ENCODE measurements at places on chromosomes 5 and 9.

DNA sequence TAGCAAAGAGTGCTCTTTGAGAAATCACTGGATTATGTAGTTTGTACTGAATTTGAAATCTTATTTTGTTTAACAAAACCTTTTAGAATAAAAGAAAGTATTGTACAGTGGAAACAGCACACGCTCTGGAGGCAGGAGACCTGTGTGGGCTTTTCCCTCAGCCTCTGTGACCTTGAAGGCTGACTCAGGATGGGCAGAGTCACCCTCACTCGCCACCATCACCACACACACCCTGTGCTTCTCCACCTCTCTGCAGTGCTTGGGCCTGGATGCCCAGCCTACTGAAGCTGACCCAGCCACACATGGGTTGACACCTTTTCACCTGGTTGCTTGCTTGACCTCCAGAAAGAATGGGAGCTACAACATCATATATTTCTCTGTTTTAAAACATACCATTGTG, 19.6 kb downstream of the ANGPTL2 start:
- no peak for DNase-seq

- no peak for DNase-seq
Observed at GRCh38 chr9:37029776-37030610, 4.1 kb downstream of the PAX5 start.

GRCh38 chr5:16975950-16976624, 40.0 kb upstream of the MYO10 start:
- no peak for DNase-seq

DNA sequence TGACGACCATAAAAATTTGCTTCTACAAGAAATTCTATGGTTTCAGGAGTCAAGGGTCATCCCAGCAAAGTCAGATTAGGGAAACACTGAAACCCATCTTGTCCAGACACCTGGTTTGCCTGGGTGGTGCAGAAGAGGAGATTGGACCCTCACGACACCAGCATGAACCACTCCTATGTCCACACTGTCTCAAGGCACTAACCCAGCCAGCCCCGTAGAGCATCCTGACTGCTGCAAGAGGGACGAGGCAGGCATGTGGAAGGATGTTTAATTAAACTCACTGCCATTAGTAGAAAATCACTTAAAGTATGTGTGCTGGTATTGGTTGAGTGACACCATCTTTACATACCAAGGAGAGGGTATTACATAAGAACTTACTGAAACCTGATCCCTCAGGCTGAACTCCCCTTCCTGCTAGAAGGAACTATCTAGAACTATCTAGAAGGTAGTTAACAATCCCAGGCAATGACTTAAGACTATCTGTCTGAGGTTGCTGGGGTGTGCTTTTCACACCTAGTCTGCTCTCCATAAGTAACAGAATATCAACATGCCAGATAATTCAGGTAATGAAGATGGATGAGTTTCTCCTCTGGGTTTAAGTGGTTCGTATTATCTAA, 93.6 kb downstream of the SEMA6A start:
- no peak for DNase-seq

GRCh38 chr9:84317563-84317962, 23.0 kb downstream of the SLC28A3 start:
- no peak for DNase-seq

- DNase-seq: no peak
Observed at GRCh38 chr9:97848215-97848479, 4.9 kb upstream of the FOXE1 start.

DNA sequence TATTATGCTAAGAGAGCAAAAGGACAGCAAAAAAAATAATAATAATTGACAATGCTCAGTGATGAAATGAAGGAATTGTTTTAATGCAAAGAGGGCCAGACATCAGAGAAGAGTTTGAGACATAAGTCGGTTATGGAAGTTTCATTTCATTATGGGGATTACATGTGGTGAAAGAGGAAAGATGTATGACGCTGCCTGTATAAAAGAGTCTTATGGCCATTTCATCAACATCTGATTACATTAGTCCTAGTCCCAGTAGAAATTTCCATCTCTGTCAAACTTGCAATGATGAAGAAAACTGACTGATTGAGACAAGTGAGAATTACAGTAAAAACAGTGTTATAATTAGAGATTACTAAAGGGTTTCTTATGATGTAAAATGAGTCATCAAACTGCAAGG, 900.6 kb upstream of the CDH9 start:
- no peak for DNase-seq

DNA sequence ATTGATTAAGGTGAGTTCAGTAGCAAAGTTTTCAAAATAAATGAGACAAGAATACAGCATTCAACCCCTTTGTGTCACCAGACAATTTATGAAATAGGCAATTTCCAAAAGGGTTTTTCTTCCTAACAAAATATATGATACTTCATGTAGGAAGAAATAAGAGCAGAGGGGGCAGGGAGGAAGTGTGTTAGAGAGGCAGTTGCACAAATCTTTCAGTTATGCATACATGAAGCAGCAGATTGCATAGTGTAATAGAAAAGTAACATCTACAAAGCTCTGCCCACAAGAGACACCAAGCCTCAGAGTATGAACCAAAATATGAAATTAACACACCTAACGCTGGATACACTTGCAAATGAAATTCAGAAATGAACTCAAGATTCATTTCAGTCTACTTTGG, 157.0 kb downstream of the DENND1A start:
- no peak for DNase-seq

- DNase-seq: no peak
Observed at GRCh38 chr5:27311544-27311943, 273.2 kb upstream of the CDH9 start.

DNA sequence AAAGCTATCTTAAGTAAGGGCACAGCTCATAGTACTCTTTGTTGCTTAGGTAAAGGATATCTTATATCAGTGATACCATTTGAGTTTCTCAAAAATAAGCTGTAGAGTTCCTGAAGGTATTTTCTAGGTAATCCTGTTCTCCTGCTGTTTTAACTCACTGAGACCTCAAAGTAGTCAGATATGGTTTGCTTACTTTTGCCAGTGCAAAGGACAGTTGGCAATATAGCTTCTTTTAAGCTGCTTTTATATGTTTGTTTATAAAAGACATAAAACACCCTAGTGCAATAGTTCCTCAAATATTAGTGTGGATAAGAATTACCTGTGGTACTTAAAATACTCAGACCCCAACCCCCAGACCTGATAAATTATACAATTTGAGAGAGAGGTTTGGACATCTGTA, 12.1 kb downstream of the NCBP1 start:
- no peak for DNase-seq

DNA sequence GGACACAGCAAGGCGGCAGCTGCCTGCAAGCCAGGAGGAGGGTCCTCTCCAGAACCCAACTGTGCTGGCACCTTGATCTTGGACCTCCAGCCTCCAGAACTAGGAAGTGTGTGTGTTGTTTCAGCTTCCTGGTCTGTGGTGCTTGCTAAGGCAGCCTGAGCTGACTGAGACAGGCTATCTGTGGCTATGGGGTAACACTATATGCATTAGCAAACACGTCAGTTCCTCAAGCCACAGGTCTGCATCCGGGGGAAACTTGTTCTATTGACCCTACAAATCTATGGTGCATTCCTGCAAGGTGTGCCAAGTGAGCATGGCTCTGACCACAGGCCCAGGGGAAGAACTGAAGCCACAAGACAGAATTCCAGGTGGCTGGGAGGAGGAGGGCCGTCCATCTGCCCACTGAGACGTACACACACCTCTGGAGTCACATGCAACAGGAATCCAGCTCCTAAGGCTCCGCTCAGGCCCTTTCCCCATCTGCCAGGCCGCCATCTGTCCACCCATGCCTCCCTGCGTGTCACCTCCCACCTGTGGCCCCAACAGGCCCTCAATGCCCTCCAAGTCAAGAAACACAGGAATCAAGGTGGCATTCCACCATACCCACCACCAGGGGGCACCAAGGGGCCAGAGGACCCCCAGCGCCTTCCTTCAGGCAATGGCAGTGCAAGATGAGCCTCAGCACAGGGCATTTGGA, 174.9 kb downstream of the ROR2 start:
- DNase-seq: peak; percentile 52

GRCh38 chr5:116605310-116606070, 30.9 kb upstream of the SEMA6A start:
- DNase-seq: no peak

- DNase-seq: no peak
Observed at GRCh38 chr5:55988979-55989638, 5.7 kb downstream of the IL6ST start.

DNA sequence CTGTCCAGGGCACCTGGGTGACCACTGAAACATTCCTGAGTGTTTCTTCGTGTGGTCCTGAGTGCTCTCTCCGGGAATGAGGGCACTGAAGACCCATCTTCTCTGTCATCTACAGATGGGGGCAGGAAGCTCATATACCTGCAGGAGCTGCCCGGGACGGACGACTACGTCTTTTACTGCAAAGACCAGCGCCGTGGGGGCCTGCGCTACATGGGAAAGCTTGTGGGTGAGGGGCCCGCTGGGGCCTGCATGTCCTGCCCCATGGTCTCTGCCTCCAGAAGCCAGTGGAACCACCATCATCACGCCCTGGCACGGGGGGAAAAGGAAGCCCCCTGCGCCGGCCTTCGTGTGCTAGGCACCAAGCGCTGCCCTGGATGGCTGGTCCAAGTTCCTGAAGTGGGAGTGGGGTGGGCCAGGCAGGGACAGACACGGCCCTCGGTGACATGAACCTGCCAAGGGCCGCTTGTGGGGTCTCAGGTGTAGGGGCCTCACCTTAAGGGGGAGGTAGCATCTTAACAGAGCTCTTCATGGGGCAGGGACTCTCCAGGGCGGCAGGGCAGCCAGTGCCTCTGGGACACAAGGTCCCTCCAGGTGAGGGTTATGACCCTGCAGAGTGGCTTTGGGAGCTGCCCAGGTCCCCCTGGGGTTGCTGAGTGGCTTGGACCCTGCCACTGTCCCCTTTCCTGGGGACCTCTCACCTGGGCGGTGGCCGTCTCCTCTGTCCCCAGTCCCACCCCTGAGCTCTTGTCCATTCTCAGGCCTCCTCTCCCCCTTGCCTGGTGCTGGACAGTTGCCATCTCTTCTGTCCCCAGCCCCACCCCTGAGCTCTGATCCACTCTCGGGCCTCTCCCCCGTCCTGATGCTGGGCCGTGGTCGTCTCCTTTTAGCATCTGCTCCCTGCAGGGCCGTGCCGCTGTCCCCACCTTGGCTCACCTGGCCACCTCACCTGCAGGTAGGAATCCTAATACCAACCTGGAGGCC, 2.1 kb downstream of the OBP2A start:
- DNase-seq: no peak

- no peak for DNase-seq
Observed at GRCh38 chr5:103090791-103091190, 29.1 kb downstream of the GIN1 start.

- DNase-seq: no peak
Observed at GRCh38 chr5:130974021-130974683, 190.9 kb downstream of the HINT1 start.

Measured in activated T-helper 1 cell treated with anti-CD3 and anti-CD28 coated beads, Interleukin-2, amount 50 U/mL, for 16 hours (primary cell).